Activated naive CD8-positive, alpha-beta T cell treated with anti-CD3 and anti-CD28 coated beads, Interleukin-2, amount 10 ng/mL, durations not matched to agents 7 days and 5 days (primary cell): ENCODE measurements at places on chromosomes 13 and 19. TPM values are rescaled to one million over a fixed set of nuclear protein-coding genes. Genes with fewer than 3 reads are reported as not detected.
A peak's percentile ranks its signal among the peaks of the same experiment; 100 is the strongest.

Gene FFAR3
- total RNA-seq, result not detected

Gene ATP7B
- 0.51 TPM for total RNA-seq

Gene CD37
- 258 TPM for total RNA-seq

Gene CEACAM7
- not detected for total RNA-seq

Gene CAPN12
- total RNA-seq, result 26.4 TPM

Gene KCNRG
- total RNA-seq, result 0.22 TPM

Gene NLRP11
- not detected for total RNA-seq

Gene CCDC70
- not detected for total RNA-seq

Gene SACS
- total RNA-seq, result 30.9 TPM

DNA sequence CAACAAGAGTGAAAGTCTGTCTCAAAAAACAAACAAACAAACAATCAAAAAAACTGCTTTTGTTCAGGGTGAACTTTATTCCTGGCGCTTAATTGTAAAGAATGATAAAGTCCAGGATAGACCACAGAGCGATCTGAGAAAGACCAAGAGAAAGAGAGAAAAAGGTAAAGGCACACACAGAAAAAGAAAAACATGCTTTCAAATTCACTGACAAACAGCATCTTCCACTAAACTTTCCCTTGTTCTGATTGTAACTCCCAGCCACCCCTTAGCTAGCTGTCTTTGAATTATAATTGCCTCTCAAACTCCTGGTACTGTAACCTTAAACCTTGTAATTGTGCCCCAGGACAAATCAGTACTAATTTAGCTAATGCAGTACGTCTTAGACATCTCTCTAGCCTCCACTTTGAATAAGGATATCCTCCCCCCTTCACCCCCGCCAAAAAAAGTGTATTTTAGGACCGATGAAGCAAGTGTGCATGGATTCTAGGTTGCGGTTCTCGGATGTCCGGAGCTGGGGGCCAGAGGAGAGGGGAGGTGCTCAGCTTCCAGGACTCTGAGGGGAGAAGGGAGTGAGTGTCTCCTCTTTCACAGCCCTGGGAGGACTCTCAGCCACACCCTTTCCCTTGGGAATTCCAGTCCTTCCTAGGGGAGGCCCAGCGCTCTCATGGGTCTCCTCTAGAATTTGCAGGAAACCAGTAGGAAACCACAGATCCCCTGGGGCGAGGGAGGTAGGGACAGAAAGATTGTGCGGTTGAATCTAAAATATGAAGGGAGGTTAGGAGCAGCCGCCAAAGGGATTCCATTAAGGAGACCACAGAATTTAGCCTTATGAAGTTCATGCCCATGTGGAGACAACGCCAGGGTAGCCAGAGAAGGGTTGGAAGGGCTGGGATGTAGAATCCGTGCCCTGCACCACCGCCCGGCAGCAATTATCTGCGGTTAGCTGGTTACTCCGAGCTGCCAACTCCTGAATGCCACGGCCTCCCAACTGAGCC is 19.7 kb downstream of the ZNF536 start:
- no peak for DNase-seq

DNA sequence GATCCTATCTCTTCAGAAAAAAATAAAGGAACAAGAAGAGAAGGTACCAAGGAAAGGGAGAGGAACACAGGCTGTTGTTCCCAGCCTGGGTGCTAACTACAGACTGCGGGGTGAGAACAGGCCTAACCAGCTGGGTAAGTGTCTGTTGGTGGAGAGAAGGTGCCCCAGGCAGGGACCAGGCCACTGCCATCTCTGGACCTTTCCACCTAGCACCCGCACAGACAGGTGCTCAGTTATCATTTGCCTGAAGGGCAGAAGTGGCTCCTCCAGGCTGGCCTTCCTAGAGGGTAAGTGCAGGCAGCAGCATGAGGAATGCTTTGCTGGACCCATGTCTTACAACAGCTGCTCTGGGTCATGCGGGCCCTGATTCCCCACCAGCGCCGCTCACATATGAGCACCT is 10.1 kb downstream of the DNMT1 start:
- no peak for DNase-seq

- DNase-seq, result no peak
Measured at GRCh38 chr19:39539165-39539517, 820 bp downstream of the EID2 start.

DNA sequence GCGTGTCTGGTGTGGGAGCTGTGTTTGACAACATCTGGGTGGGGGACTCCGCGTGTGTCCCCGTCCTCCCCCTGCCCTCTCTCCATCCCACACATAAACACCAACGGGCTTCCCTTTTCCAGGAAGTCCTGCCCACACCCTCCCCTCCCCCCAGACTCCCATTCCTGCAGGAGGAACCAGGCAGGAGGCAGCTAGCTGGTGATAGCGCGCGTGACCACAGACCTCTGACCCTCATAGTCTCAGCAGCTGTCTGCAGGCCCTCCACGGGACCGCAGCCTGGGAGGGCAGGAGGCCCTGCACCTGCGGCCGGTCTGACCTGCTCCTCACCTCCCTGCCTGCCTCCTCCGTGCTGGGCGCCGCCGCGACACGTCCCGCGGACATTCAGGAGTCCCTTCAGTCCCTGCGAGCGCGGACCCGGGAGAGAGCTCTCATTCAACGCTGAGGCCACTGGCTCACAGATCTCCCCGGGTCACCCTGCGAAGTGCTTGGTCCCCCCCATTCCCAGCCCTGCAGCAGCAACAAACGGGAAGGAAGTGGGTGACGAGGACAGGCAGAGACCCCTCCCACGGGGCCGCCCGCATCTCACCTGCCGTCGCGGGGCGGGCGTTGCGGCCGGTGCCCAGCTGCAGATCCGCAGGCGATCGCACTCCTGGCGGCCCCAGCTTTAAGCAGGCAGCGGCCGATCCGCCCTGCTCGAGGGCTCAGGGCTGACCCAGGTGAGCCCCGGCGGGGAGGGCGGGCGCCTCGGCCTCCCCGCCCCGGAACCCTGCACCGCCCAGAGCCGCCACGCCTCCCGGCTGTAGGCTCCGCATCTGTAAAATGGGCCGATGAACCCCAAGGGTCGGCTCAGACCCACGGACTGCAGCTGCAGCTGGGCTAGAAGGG is 1.1 kb upstream of the ACP5 start:
- DNase-seq, result peak; percentile 63

GRCh38 chr19:7340959-7341837 is 7.5 kb upstream of the ARHGEF18 start:
- peak; percentile 88 for DNase-seq

DNA sequence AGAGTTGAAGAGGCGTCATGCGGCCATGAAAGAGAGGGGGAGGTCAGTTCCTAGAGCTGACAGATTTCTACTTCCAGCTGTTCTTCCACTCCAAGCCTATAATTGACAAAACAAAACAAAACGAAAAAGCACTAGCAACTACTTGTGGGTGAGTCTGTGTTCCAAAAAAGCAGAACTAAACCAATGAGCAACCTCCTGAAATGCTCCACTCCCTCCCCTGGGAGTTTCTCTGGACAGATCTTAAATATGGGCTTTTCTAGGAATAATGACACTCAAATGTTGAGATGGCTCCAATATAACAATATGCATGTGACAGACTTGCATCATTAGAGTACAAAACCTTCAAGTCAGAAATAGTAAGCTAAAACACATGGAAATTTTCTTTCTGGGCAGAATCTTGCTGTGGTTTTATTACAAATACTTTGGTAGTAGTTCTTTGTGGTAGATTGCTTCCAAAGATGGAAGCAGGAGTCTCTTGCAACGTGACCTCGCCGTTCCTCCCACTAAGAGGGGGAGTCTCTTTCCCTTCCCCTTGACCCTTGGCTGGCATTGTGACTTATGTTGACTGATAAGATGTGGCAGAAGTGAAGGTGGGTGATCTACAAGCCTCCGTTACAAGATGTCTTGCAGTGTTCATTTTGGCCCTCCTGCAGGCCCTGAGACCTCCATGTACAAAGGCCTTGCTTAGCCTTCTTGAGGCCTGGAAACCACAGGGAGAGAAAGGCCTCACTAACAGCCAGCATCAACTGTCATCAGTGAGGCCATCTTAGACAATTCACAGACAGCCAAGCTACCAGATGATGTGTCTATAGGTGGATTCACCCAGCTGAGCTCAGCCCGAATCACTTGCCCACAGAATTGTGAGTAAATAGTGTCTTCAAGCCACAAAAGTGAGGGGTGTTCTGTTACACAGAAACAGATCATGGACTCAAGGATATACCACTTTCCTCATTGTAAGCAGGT is 173.1 kb upstream of the RFC3 start:
- no peak for DNase-seq

GRCh38 chr13:50149932-50150331 is 134.7 kb downstream of the KCNRG start:
- DNase-seq, result no peak

DNA sequence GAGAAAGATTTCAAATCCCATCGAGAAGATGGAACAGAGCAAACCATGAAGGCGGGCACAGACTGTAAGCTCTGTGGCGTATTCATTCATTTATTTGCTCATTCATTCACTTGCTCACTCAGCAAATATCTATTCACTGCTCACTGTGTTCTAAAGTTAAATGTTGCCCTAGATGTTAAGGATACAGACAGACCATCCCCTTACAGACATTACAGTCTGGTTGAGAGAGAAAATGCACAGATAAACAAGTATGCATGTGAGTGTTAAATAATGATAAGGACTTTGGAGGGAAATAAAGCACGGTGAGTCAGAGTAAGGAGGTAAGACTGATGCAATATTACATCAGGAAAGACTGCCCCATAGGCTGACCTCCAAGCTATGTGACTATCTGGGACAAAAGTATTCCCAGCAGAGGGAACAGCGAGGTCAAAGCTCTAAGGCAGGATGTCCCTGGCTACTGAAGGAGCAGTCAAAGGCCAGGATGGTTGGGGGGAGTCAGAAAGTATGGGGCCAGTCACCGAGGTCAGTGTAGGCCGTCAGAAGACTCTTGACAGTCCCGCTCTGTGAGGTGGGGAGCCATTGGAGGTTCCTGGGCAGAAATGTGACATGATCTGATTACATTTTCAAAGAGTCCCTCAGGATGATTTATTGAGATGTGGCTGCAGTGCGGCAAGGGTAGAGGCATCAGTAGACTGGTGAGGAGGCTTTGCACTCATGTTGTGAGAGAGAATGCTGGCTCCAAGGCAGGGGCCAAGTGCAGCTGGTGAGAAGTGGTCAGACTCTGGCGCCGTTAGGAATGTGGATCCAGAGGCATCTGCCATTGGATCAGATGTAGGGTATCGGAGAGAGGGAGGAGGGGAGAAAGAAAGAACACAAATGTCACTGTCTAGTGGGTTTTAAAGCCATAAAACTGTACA is 37.9 kb downstream of the MBNL2 start:
- DNase-seq, result no peak

- no peak for DNase-seq
Measured at GRCh38 chr19:49515767-49516166, 3.3 kb downstream of the FCGRT start.

- no peak for DNase-seq
Measured at GRCh38 chr19:16445238-16446107, 26.3 kb downstream of the EPS15L1 start.

GRCh38 chr19:41621226-41621625 is 5.6 kb downstream of the CEACAM4 start:
- DNase-seq, result no peak

DNA sequence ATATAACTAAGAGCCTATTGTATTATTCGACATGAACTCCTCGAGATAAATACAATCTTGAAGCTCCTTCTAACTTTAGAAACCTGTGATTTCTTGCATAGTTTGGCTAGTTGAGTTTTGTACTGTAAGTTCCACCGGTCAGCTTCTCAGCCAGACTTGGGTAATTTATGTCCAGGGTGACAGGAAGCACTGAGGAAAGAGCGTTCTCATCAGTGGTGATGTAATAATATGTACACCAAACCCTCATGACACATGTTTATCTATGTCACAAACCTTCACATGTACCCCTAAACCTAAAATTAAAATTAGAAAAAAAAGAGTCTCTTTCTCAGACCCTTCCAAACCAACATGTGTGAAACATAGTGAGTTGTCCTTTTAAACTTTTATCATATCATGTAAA is 205.7 kb downstream of the KCNRG start:
- no peak for DNase-seq

DNA sequence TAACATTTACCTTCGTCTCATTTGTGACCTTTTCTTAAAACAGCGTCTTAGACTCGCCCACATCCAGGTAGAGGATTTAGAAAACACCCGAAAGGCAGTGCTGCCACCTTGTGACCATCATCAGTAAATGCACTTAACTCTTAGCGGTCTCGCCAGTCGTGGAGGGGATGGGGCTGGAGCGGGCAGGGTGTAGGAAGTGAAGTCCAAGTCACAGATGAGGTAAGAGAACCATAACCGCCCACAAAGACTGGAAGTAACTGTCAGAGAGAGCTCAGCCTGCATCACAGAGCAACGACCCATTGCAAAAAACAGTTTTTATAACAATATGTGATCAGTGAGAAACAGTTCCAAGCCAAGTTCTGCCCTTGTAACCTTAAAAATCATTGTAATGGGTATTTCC is 10.7 kb upstream of the CEACAM3 start:
- peak; percentile 65 for DNase-seq
